Thyroid gland (tissue), 4 donors: ENCODE measurements at places on chromosomes 16 and 17.

- DNase-seq = no peak
Observed at GRCh38 chr17:44362949-44363612, 572 bp downstream of the FAM171A2 start.

DNA sequence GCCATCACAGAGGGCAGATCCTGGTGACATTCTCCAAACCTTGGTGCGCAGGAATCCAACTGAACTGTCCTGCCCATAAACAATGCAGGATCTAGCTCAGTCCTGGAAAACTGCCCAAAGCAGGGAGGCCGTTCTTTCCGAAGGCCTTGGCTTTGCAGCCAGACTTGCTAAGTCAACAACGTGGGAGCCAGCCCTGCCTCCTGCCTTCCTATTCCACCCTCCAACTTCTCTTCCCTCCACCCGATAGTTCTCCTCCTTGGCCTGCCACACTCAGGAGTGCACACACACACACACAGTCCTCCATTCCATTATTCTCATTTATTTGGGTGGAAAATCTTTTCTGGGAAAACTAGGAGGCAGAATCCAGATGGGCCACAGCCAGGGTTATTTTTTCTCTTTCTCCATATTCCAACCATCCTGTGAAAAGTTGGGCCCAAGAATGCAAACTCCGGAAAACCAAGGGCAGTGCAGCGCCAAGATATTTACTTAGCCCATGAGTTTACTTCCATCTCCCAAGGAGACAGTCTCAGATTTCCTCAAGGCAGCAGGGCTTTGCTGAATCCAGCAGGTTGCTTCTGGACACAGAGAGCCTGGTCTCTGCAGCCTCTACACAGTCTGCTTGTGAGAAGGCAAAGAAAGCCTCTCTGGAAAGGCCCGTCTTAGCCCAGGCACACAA lies 15.8 kb downstream of the COPRS start:
- DNase-seq = peak; percentile 90

DNA sequence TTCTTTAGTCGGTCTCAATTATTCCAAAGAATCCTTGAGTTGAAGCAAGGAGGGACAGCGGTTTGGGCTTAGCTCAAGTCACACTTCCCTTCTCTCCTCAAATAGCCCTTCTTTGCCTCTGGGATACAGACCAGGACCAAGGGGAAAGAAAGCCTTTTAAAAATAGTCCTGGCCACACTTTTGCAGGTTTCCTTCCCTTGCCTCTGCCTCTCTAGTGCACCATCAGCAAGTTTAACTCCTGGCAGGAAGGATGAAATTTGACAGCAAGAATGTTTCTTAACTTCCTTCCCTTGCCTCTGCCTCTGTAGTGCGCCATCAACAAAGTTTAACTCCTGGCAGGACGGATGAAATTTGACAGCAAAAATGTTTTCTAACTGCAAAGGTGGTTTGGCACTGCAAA lies 7.2 kb upstream of the G6PC1 start:
- DNase-seq = no peak

DNA sequence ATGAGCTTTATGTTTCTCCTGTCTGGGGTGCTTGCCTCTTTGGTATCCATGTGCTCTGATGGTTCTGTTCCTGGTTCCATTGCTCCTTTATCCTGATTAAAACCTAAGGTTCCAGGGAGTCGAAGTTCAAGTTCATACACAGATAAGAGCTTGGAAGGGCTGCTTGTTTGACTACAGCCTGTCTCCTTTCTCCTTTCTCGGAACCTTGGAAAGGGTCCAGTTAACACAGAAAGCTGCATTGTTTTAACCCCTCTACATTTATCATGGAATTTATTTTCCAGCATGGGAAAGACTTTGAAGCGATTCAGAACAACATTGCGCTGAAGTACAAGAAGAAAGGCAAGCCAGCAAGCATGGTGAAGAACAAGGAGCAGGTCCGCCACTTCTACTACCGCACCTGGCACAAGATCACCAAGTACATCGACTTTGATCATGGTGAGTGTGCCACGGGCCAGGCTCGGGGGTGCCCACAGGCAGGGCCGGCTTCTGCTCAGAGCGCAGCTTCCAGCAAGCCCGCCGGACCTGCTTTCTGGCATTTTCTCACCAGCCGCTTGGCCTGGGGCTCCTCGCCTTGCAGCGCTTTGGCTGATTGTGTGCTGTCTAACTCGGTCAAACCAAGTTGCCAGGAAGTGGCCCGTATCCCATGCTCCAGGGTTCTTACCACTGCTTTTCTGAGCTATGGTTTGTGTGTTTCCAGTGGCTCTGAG lies 19.9 kb downstream of the CRAMP1 start:
- no peak for DNase-seq

DNA sequence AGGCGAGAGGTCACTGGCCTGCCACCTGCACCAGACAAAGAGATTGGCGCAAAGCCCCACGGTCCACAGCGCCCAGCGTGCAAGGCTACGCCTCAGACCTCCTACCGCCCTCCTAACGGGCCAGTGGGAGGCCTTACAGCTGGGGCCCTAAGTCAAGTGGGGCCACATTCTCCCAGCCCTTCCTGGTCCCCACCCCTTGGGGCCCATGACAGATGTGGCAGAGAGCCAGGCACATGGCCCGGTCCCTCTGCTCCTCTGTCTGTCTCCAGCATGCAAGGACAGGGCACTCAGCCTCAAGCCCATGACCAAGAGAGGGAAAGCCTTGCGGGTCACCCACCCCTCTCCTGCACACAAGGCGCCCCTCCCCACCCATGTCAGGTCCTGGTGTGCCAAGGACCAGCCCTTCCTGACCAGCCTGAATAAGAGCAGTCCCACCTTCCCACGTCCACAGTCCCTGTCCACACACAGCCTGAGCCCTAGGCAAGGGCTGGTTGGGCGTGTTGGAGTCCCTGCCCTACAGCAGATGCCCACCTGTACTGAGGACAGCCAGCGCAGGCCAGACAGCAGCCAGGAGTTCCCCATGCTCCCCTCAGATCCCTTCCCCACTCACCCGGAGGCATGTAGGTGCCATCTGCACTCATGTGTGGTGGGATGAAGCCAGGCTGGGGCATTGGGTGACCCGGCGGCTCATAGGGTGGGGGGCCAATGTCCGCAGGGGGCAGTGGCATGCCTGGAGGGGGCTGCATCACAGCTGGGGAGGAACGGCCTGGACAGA lies 25.3 kb downstream of the CDIP1 start:
- no peak for DNase-seq

- DNase-seq = no peak
Observed at GRCh38 chr17:4539025-4539424, 16.2 kb downstream of the MYBBP1A start.

DNA sequence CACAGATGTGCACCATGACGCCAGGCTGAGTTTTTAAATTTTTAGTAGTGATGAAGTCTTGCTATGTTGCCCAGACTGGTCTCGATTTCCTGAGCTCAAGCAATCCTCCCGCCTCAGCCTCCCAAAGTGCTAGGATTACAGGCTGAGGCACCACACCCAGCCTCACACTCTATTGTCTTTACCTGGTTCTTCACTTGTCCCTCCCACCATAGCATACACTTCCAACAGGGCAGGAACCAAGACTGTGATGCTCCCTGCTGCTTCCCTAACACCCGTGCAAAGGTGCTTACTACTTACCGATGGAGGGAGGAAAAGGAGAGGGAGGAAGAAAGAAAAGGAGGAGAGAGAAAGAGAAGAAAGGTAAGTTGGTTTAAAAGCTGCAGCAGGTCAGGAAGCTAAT lies 41.4 kb upstream of the MEIOC start:
- DNase-seq = no peak

DNA sequence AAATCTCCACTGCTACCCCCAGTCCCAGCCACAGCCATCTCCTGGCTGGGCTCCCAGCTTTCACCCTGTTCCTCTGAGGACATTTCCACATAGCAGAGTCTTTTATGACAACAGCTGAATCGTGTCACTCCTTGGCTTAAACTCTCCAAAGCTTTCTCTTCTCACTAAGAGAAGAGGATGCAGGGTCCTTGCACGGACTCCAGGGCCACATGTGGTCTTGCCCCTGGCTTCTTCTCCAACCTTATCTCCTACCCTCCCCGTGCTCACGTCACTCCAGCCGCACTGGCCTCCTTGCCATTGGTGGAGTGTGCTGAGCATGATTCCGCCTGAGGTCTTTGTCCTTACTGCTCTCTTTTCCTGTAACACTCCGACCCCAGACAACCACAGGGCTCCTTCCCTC lies 39.9 kb upstream of the CCDC182 start:
- DNase-seq = no peak

DNA sequence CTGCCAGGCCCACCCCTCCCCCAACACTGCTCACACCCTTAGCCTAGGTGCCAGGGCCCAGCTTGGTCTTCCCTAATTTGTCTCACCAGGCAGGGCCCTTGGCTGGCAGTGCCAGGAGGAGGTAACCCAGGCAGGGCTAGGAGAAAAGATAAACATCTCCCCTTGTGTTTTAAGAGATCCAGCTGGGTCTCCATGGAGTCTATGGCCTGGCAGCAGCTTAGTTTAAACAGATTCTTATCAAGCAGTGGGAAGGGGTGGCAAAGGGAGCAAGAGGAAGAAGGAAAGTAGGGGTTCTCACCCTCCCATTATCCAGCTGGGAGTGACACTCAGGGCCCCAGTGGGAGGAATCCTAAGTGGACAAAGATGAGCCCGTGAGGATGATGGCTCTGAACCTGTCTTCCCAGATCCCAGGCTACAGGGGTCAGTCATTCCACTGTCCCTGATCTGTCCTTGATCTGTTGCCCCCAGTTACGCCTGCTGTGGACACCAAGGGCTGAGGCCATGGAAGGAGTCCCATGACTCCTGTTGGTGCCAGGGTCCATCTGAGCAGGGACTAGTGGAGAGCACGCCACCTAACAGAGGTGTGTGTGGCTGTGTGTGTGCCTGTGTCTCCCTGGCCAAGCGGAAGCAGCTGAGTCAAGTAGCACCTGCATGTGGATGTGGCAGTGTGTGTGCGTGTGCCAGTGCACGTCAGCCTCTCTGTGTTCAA lies 47.4 kb upstream of the MEIOC start:
- no peak for DNase-seq

DNA sequence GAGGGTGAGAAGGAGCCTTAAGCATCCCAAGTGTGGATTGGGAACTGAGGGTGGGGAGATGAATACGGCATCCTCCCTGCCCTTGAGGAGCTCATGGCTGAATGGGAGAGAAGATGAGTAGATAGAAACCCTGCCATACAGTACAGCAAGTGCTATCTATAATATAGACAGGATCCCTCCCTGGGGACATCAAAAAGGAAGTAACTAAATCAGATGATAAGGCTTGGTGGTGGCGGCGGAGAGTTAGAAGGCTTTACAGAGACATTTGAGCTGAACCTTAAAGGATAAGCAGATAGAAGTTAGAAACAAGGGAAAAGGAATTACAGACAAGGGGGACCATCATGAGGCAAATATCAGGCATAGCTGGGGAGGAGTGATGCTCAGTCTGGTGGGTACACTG lies 67.5 kb upstream of the TMEM132E start:
- no peak for DNase-seq

- DNase-seq = no peak
Observed at GRCh38 chr17:46157443-46158062, 35.7 kb downstream of the KANSL1 start.
